ENCODE measurements at places on chromosomes 13 and 19.

DNA sequence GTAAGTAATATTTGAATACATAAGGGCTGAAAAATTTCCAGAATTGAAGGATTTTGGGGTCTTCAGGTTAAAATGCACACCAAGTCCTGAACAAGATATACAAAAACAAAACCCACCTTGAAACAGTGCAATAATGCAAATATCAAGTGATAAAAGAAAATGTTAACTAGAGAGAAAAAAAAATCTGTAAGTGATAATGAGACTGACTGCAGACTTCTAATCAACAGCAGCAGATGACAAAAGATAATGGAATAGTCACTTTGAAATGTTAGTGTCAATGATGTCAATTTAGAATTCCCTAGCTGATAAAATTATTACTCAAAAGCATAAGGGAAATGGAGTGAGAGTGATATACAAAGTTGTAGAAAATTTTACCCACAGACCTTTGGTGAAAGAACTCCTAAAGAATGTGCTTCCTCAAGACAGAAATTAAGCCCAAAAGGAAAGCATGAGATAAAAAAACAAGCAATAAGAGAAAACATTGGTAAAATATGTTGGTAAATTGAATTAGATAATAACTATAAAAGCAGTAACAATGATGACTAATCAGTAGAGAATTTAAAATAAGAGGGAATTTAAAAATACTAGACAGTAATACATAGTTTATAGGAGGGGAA lies 12.4 kb upstream of the DGKH start:
- no peak for DNase-seq

DNA sequence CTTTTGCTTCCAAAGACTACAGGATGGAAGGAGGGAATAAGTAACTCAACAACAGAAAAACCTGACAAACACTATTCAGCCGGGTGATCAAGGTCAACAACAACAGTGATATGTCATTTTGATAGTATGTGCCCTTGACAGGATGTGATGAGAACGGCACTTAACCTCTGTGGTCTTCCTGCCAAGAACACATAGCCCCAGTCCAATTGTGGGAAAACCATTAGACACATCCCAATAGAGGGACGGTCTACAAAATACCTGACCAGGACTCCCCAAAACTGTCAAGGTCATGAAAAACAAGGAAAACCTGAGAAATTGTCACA lies 43.1 kb upstream of the AMER2 start:
- no peak for DNase-seq

DNA sequence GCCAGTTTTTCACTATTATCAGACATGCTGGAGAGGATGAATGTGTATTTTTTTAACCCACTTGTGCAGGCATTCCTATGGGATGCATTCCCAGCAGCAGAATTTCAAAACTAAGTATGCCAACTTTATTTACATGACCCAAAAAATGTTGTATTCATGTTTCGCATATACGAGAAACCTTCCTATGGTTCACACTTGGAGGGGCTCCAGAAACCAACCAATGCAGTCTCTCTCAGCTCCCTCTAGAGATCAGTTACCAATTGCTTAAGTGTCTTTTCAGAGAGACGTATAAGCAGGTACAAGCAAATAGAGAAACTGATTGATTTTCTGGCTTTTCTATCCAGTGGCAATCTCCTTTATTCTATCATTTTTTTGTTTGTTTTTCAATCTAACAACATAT lies 5.5 kb upstream of the PTOV1 start:
- DNase-seq = no peak

DNA sequence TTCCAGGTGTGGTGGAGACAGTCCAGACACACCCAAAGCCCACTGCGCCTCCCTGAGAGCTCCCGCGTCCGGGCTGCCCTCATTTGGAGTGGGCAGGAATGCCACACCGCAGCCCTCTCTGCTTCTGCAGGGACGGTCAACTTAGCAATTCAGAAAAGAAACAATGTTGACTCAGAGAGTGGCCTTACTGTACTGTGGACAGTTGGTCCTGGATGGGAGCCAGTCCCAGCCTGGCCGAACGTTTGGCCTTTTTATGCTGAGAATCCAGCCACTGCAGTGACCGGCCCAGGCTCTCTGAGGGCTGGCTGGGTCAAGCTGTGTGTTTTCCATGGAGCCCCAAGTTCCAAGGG lies 7.2 kb downstream of the GAS6 start:
- DNase-seq = no peak

GRCh38 chr19:47107202-47107952 lies 6.2 kb downstream of the ZC3H4 start:
- DNase-seq = peak; percentile 70

DNA sequence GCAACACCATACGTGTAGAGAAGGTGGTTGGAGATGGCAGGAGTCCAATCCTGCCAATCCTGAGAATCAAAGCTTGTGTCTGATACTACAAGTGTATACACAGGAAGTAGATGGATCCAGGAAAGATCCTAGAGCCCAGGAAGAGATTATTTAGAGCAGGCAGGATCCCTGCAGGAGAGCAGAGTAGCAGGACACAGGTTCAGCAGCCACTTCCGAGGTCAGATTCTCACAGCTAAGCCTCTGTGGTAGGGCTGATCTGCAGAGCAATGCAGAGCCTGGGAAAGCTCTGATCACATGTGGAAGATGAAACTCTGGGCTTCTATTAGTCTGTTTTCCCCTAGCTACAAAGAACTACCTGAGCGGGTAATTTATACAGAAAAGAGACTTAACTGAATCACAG lies 28.5 kb upstream of the ZNF331 start:
- DNase-seq = no peak

DNA sequence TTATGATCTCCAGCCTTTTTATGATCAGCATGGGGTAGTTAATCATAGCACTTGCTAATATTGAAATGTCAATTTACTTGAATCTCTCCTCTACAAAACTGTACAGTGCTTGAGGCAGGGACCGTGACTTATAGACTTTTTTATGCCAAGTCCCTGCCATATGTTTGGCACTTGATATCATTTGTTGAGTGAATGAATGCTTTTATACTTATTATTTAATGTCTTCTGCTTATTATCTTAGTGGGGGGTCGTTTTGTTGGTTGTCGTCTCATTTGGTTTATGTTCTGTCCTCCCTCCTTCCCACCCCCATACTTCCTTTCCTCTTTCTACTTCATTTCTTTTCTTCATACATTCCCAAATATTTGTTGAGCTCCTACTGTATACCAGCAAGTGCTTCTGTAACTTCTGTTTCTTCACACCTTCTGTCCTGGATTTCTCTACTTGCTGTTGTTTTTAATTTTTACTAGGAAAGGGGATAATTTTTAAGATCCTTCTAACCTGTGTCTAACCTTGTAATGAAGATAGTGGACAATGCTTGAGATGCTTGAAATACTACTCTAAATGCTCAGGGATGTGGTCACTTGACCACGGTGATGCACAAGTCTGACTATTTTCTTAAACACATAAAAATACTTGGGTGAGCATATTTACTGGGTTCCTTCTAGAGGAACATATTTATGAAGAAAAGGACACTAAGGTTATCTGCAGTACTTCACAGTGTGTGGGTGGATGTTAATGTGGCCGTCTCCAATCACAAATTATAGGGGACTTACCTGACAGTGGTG lies 223.8 kb downstream of the TDRD3 start:
- DNase-seq = no peak

- DNase-seq = no peak
These were observed 8.1 kb upstream of the FFAR2 start for GRCh38 chr19:35439921-35440320.

- DNase-seq = no peak
These were observed 917 bp upstream of the CLPTM1 start for GRCh38 chr19:44954278-44954648.

DNA sequence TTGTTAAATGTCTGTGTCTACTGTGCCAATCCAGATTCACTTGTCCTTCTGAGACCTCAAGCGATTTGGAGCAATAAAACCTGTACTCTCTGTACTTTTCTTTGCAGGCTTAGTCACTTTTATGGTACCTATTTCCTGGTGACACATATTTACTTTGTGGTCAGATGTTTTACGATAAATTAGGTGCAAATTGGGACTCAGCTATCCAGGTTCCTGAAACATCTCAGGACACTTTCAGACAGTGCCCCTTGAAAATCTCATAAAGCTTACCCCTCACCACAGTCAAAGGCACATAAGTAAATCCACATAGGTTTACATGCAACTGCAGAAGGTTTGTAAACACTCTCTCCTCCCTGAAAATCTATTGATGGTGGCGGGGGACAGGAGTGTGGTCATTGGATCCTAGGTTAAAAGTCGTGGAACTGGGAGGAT lies 438.8 kb downstream of the EFNB2 start:
- no peak for DNase-seq

GRCh38 chr19:9913237-9914000 lies 22.9 kb downstream of the OLFM2 start:
- DNase-seq = no peak

DNA sequence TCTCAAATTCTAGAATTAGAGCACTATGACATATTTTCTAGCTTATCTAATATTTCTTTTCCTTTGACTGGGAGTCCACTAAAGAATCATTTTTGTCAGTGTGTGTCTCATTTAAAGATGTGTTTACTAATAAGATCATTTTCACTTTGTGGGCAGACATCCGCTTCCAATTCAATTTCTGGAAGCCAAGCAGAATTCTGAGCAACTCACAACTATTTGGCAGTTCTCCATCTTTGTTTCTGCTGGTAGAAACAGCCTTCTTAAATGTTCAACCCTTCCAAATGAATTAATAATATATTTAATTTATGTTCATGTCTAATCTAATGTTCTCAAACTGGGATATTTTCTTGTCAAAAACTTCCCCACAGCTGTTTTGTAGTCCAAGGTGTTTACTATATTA lies 411.8 kb downstream of the KCTD12 start:
- no peak for DNase-seq

DNA sequence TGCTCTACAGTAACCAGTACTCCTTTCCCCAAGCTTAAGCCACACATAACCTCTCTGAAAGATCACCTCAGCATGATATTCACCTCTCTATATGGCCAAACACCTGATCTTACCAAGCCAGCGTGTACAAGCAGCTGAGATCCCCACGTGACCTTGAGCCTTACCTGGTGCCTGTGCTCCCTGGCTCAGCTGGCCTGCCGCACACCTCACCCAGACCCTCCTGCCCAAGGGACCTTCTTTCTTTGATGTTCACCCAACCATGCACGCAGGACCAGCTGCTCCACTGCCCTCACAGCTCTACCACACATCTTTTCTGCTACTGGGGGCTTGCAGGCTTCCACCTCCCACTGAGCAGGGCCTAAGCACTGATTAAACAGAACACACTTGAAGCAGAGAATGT lies 9.0 kb downstream of the DHRS12 start:
- DNase-seq = no peak

GRCh38 chr13:29355029-29355428 lies 240.5 kb downstream of the SLC7A1 start:
- no peak for DNase-seq

DNA sequence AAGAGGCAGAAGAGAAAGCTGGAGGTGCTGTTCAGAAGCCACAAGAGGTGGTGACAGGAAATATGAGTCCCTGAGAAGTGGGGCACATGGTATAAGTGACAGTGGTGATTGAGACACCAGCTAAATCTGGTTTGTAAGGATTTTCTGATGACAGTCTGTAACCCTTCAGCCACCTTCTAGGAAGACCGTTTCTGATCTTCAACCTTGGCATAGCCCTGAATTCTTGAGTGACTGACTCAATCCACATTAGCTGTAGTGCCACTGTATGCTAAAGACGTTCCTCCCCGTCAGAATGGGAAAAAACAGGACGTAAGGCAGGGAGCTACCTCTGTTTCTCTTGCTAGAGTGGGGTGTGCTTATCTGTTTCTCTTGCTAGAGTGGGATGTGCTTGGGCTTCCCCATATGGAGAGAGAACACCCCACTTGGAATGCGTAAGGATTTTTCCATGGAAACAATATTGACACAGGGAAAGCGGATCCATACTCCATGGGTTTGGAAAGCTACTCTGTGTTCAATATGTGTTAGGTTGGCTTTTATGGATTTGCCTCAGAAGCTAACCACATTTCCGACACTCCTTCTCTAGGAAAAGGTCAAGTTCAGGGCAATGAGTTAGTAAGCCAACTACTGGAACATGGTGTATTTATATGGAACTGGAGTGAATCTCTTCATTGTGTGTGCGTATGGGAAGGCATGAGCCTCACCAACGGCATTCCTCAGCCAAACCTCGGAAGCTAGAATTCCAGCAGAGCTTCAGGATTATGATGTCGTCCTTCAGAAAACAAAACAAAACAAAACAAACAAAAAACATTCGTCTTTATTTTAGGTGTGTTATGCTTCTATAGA lies 948.8 kb upstream of the SLC10A2 start:
- DNase-seq = no peak

GRCh38 chr13:21231426-21231940 lies 55.0 kb downstream of the MRPL57 start:
- DNase-seq = no peak

GRCh38 chr19:34851277-34851804 lies 75.4 kb upstream of the ZNF30 start:
- DNase-seq = no peak

Measured in hematopoietic multipotent progenitor cell (in vitro differentiated cells).